ENCODE measurements at places on chromosomes 6 and 20. TPM values are rescaled to one million over a fixed set of nuclear protein-coding genes. Genes with fewer than 3 reads are reported as not detected.

- DNase-seq = no peak
Measured at GRCh38 chr6:43738267-43738676, 31.7 kb upstream of the VEGFA start.

DNA sequence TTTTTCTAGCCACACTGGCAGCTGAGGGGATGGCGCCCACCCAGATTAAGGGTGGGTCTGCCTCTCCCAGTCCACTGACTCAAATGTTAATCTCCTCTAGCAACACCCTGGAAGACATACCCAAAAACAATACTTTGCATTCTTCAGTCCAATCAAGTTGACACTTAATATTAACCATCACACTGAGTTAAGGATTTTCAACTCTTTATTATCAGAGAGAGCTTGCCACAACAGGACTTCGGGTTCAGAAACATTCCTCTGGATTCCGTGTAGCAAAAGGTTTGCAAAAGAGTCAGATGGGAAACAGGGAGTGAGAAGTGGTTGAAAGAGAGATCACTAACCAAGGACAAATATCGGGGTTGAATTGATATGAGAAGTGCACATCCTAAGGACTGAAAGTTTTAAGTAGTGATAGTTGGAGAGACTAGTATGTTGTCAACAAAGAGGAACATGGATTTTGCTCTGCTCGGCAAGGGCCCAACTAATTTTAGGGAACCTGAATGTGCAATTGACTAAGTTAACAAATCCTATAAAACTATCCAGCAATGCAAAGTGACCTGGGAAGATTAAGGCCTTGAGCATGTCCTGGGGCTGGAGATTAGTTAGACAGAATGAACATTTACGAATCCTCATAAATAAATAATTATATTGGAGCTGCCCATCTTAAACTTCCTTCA is 137.0 kb upstream of the TENT5A start:
- no peak for DNase-seq

DNA sequence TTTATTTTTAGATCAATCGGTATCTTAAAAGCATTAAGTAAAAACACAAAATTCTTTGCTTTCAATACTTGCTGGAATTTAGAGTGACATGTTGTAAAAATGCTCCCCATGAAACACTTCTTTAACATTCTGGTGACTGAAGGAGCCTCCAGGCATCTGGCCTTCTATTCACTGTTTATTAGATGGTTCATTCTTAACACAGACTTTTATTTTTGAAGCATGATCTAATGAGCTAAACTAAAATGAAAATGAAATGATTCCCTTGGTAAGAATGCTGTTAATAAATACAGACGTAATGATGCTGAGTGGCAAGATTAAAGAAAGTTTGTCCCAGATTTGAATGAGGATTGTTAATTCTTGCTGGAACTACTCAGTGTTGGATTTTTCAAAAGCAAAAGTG is 698.4 kb downstream of the TENT5A start:
- DNase-seq = no peak

DNA sequence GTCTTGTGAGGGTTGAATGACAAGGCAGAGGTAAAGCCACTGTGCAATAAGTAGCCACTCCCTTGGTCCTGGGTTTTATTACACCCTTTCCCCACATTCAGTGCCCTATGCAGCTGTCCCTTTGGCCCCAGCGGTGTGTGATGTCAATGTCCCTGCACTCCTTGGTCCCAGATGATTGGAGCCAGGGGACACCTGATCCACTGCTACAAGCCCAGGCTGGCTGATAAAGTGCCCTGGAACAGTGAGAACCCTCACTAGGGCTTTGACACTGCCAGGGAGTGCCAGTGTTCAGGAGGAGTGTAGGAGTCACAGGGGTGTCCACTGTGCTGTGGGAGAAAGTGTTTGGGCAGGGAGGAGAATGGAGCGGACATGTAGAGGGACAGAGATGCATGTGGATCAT is 30.4 kb downstream of the GABRR1 start:
- no peak for DNase-seq

Gene GRM1
- not detected for total RNA-seq

GRCh38 chr20:46021361-46022359 is 7.4 kb upstream of the SLC12A5 start:
- DNase-seq = peak; percentile 68

Gene BTN1A1
- not detected for total RNA-seq

- DNase-seq = no peak
Measured at GRCh38 chr20:45157962-45158361, 16.7 kb upstream of the PI3 start.

Gene LY86
- total RNA-seq = 2.4 TPM

Gene SEMG2
- total RNA-seq = not detected

Gene NOX3
- not detected for total RNA-seq

GRCh38 chr6:131000544-131000943 is 62.5 kb downstream of the EPB41L2 start:
- DNase-seq = no peak

DNA sequence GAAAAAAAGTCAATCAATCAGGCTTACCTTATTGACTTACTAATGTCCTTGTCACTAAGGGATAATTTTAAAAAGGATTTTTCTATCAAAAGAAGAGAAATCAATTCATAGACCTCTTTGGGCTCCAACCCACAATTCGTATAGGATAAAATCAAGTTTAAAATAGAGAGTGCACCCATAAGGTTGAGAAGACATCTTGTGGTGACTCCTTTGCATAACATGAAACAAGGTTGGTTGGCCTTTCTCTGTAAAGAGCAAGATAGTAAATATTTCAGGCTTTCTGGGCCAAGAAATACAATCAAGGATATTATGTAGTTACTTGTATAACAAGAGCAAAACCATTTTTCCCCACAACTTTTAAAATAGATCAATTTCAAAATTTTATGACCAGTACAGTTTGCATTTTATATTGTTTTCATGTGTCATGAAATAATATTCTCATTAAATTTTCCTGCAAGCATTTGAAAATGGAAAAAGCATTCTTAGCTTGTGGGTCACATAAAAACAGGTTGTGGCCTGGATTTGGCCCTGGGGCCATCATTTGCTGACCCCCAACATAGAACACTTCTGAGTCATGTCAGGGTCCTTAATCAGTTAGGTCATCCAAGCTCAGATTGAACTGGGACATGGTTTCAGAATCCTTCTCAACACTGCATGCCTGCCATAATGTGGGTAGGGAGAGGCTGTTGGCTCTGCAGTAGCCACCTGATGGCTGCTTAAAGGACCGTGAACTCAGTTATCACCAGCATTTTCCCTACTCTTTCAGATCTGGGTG is 76.7 kb downstream of the MYB start:
- no peak for DNase-seq

DNA sequence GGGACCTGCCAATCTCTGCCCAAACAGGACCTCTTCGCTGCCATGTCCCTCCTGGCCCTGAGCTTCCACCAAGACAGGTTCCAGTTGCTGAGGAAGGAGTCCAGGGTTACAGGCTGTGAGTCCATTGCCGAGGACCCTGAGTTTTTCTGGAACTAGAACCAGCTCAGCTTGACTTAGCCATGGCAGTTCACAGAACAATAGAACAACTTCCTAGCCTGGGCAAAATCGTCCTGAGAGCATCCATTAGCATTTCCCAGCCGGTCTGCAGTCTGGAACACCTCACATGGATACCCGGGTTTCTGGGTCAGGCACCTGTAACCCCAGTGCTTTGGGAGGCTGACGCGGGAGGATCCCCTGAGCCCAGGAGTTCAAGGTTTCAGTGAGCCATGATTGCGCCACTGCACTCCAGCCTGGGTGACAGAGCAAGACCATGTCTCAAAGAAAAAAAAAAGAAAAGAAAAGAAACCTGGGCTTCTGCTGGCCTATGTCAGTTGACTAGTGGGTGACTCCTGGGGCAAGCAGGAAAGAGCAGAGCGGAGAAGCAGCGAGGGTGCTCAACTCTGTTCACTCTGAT is 90.3 kb downstream of the TCP11 start:
- DNase-seq = no peak

Gene PRPH2
- not detected for total RNA-seq

DNA sequence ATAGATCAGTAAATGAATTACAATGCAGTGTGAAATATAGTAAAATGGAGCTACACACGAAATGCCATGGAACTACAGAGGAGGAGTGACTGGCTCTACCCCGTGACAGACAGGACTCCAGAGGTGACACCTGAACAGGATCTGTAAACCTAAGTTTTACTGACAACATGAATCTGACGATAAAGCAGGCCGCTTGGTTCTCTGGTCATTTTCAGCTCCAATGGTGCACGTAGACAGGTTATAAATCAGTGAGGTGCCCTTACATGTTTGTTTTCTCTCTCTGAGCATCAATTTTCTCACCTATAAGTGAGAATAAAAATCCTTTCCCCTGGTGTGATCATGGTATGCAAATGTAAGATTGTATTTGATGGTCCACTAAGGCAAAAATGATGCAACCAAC is 301.7 kb upstream of the PLN start:
- DNase-seq = no peak

Gene B3GAT2
- total RNA-seq = not detected

DNA sequence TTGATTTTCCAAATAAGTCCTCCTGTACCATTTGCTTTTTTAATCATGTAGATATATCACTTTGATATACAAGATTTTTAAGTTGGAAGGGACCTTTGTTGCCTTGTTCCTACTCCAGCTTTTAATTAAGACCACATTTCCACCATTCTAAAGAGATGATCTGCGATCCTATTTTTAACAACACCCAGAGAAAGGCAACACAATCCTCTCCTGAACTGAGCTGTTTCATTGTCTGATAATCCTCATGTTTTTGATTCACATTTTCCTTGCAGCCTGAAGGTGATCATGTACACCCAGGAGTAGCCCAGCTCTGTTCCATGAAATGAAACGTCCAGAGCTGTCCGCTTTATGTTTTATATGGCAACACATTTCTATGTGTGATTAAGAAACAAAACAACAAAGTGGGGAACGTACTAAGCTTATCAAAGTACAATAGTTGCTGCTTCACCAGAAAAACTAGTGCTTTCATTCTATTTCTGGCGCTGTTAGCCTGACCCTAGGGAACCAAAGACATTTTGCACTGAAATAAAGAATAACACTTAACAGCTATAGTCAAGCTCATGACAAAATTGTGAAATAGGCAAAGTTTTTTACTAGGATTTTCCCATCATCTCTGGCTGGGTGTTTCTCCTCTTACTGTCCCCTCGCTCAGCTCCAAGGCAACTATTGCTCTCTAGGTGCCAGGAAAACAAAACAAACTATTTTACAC is 22.6 kb upstream of the TRAF3IP2 start:
- no peak for DNase-seq

- DNase-seq = no peak
Measured at GRCh38 chr6:169799474-169799926, 48.1 kb downstream of the ERMARD start.

DNA sequence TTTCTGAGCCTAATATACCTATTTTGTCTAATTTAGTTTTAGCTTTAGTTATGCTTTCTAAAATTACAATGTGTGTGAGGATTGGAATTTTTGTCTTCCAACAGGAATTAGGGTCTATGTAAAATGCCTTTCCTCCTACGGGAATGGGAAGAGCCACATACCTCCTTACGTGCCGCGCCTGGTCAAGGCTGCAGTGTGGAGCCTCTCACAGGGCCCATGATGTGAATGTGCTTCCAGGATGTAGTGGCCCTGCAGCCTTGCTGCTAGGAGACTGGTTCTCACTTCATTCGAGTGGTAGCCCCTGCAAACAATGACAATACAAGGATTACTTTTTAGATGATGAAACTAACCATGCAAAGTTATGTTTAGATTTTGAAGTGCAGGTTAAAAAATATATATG is 110.2 kb downstream of the SOBP start:
- DNase-seq = no peak

- DNase-seq = no peak
Measured at GRCh38 chr6:129475477-129476247, 234.3 kb downstream of the ARHGAP18 start.

All from activated naive CD4-positive, alpha-beta T cell treated with anti-CD3 and anti-CD28 coated beads, Interleukin-2, amount 50 U/mL, for 72 hours (primary cell).